ENCODE measurements at places on chromosomes 5 and 9. TPM values are rescaled to one million over a fixed set of nuclear protein-coding genes. Genes with fewer than 3 reads are reported as not detected.

- no peak overlapping the region for H3K4me3 ChIP-seq
- peaks cover 8% of the 10 kb centered on the region for H3K36me3 ChIP-seq
- no peaks in the 10 kb centered on the region for H3K4me1 ChIP-seq
- no peak overlapping the region for H3K27ac ChIP-seq
These were observed 21.2 kb downstream of the TRIM14 start for GRCh38 chr9:98097836-98098235.

GRCh38 chr9:36941441-36941840 is 92.6 kb downstream of the PAX5 start:
- no peak overlapping the region for H3K27ac ChIP-seq
- H3K4me1 ChIP-seq, result peaks cover 3% of the 10 kb centered on the region

GRCh38 chr5:54736003-54736797 is 218.6 kb downstream of the SNX18 start:
- DNase-seq, result no peak
- H3K27ac ChIP-seq, result no peak overlapping the region
- no peaks in the 10 kb centered on the region for H3K36me3 ChIP-seq

- no peaks in the 10 kb centered on the region for H3K4me1 ChIP-seq
- no peak overlapping the region for H3K27ac ChIP-seq
- H3K36me3 ChIP-seq, result no peaks in the 10 kb centered on the region
- no peak overlapping the region for H3K4me3 ChIP-seq
These were observed 176.3 kb upstream of the PTGER4 start for GRCh38 chr5:40503439-40503838.

DNA sequence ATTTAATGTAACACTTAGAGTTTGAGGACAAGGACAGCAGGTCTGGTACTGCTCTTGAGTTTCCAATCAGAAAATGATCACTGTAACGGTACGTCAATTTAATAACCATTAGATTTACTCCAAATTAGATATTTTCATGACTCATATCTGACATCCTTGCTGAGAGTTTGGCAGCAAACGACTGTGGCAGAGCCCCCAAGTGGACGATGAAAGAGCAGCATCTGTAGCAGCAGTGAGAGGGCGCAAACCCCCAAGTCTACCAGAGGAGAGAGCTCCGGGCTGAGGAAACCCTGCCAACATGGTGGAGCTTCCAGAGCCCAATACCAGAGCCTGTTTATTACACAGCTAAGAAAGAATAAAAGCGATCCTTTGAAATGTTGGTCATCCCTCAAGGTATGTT is 73.2 kb upstream of the EPB41L4A start:
- H3K4me3 ChIP-seq, result no peak overlapping the region
- no peaks in the 10 kb centered on the region for H3K27me3 ChIP-seq
- H3K36me3 ChIP-seq, result no peaks in the 10 kb centered on the region
- no peak overlapping the region for H3K27ac ChIP-seq
- H3K4me1 ChIP-seq, result no peaks in the 10 kb centered on the region

DNA sequence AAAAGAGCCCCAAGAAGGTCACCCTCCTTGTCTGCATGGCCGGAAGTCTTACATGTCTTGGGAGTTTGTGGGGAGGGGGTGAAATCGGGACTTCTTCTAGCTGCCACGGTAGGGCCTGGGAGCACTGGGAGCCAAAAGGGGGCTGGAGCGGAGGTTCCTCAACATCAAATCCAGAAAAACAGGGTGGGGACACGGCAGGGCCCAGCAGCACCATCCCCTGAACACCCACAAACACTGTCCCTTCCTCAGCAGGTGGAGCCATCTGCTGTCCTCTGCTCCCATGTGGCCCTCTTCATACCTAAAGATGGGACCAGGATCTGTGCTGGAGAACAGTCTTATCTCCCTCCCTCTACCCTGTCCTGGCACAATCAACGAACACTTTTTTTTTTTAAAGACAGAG is 2.7 kb downstream of the TERT start:
- H3K4me1 ChIP-seq, result no peaks in the 10 kb centered on the region
- no peaks in the 10 kb centered on the region for H3K27me3 ChIP-seq
- H3K27ac ChIP-seq, result no peak overlapping the region
- H3K4me3 ChIP-seq, result no peak overlapping the region
- peak; percentile 21 for DNase-seq
- peaks cover 7% of the 10 kb centered on the region for H3K36me3 ChIP-seq

GRCh38 chr9:132776268-132776667 is 101.8 kb downstream of the AK8 start:
- no peak overlapping the region for H3K4me3 ChIP-seq
- no peaks in the 10 kb centered on the region for H3K27me3 ChIP-seq
- DNase-seq, result no peak
- no peaks in the 10 kb centered on the region for H3K4me1 ChIP-seq

- no peak for DNase-seq
- H3K36me3 ChIP-seq, result no peaks in the 10 kb centered on the region
- H3K27me3 ChIP-seq, result no peaks in the 10 kb centered on the region
- no peak overlapping the region for H3K27ac ChIP-seq
- H3K4me1 ChIP-seq, result peaks cover 7% of the 10 kb centered on the region
These were observed 43.1 kb downstream of the TNFAIP8 start for GRCh38 chr5:119398727-119399466.

Gene DNAJC21
- 50.4 TPM for total RNA-seq

Gene IFNA10
- total RNA-seq, result not detected

Measured in H9 (cell line).